Activated CD8-positive, alpha-beta memory T cell treated with anti-CD3 and anti-CD28 coated beads, Interleukin-2, amount 50 U/mL, for 48 hours (primary cell): ENCODE measurements at places on chromosomes 1 and 21.

DNA sequence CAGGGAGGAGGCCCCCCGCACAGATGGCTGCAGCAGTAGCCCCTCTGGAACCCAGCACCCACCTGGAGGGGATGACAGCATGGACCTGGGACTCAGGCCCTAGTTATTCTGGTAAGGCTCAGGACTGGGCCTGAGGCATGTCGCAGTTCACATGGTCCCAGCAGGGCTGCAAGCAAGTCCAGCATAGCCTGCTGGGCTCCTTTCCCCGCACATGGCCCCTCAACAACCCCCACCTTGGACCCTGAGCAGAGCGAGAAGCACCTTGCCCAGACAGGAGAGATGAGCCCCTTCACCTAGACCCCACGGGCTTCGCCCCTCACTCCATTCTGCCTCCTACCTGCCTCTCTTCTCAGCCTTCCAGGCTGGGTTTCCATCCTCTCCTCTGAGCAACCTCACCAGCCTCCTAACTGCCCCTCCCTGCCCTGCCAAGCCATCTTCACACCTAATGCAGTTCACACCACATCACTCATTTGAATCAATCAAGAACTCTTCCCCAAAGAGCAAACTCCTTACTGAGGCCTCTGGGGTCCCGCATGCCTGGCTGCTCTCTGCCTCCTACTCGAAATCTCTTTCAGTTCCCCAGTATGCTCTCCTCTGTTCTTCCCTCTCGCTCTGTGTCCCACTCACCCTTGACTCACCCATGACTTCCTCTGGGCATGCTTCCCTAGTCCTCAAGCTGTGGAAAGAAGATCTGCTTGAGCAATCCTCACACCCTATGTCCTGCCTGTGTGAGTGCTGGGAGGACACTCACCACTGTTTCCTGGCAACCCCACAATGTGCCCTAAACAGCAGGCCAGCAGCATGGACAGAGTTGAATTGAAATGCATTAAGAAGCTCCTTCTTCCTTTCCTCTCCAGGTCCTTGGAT lies 9.4 kb upstream of the THEMIS2 start:
- DNase-seq = no peak

DNA sequence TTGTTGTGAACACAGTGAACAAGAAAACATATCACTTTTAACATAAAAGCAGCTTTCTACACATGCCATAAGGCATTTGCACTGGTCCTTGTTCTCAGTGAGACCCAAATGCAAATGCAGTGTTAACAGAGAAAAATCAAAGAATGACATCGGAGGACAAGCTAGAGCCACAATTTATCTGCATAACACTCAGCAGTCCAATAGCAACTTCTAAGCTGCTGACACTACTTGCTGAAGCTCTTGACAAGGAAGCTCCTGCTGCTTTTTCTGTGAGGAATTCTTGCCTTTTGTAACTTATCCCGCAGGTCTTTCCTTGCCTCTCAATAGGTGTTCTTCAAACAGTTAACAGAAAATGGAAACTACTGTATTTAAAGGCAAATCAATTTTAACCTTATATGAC lies 34.7 kb downstream of the USH2A start:
- DNase-seq = no peak

- DNase-seq = no peak
Measured at GRCh38 chr1:100452641-100453040, 85.3 kb upstream of the GPR88 start.

DNA sequence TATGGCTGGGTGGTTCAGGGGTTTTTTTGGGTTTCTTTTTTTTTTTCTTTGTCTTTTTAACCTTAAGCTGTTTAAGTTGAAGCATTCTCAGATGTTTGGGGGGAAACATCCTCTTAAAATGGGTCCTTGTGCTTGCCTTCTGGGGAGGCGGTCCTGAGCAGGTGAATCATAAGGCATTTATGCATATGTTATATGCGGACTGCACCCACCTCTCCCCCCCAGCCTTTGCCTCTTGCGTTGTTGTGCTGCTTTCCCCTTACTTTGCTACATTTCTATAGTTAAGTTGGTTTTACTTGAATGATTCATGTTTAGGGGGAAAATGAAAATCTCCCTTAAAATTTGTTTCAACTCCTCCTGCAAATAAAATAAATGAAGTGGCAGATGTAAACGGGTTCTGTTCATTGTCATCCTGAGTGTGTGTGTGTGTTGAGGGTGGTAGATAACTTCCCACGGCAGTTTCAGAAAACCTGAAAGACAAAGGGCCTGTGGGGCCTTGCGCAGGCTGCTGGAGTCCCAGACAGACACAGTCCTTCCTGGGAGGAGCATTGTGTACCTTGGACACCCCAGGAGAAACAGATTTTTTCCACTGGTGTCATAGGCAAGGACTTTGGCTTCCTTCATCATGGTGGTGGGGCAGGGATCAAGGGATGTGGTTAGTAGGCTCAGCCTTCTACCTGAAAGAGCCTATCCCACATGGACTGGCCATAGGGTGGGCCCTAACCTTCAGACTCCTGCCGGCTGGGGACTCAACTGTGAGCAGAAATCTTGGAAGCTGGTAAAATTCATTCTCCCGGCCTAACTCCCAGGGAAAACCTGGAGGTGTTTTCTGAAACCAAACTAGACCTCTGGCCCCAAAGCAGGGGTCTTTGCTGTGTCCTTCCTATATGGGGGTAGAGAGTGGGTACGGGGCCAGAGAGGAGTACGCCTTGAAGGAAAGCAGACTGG lies 926 bp upstream of the SH3D21 start:
- DNase-seq = peak; percentile 71

GRCh38 chr21:37074197-37074510 lies 1.1 kb downstream of the TTC3 start:
- DNase-seq = no peak

DNA sequence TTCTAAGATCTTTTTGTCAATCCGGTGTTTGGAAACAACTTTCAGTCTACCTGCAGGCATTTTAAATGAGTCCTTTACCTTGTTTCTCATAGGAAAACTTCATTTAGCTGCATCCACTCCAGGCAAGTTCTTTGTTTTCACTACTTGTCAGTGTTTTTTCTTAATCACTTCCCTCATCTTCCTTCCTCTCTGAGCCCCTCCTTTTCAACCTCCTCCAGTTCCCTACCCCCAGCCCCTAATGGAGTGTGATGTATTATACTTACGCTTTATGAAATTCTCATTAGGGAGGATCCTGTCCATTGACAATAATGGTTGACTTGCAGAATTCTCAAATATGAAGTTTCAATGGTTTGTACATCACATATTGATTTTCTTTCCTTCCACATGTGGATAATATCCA lies 62.5 kb upstream of the BACH1 start:
- DNase-seq = no peak

DNA sequence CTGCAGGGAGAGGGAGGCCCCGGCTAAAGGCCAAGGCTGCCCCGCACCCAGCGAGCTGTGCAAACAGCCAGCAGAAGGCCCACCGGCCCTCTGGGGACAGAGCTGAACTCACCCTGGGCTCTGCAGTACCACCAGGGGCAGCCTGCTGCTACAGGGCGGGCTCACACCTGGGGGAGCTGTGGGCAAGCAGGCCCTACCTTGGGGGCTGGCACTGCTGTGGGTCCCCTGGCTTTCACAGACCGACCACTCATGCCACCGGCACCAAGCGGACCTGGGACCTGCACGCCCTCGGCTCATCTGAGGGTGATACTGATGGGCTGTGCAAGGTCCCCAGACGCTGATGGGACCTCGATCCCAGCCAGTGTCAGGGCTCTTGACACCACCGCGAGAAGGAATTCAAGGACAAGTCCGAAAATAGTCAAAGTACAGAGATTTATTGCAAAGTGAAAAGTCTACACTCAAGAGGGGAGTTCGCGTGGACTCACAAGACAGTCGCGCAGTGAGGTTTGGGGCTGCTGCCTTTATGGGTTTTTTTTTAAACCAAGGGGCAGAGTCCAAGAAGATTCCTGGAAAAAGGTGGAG lies 61.0 kb upstream of the ADARB1 start:
- no peak for DNase-seq

GRCh38 chr1:181676269-181676668 lies 193.0 kb downstream of the CACNA1E start:
- DNase-seq = no peak

- DNase-seq = peak; percentile 78
Measured at GRCh38 chr1:45543581-45544417, 6.8 kb upstream of the AKR1A1 start.

- DNase-seq = no peak
Measured at GRCh38 chr1:223645903-223646302, 19.6 kb downstream of the CAPN8 start.

- no peak for DNase-seq
Measured at GRCh38 chr1:162674034-162674608, 41.9 kb downstream of the DDR2 start.

DNA sequence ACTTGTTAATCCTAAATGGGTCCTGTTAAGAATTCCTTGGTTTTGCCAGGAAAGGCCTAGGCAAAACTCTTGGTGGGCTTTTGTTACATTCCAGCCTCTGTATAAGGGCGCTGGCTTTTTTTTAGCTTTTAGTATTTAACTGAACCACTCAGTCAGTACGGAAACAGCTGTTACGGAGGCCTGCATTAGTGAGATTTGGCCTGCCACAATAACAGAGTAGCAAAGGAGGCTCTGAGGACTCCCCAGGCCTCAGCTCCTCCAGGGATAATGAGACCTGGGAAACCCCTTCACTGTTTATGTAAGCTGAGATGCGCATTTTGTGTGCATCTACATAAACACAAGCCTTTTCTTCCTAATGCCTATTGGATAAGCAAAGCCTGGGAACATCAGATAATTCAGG lies 210.2 kb downstream of the APP start:
- DNase-seq = no peak

DNA sequence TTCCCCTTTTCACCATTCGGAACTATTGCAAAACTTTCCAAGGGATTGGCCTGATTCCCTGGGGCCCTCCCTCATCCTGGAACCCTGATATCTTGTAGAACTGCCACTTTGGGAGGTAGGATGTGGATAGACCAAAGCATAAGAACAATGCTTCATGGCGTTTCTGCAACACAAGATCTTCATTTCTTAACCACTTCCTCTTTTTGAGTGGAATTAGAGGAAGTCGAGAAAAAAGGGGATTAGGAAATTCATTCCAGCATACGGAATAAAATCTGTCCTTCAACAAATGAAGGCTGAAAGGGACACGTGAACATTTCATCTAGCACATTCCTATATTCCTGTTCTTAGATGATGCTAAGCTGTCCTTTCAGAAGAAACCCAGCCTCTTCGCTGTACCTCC lies 149.3 kb downstream of the HUNK start:
- no peak for DNase-seq

DNA sequence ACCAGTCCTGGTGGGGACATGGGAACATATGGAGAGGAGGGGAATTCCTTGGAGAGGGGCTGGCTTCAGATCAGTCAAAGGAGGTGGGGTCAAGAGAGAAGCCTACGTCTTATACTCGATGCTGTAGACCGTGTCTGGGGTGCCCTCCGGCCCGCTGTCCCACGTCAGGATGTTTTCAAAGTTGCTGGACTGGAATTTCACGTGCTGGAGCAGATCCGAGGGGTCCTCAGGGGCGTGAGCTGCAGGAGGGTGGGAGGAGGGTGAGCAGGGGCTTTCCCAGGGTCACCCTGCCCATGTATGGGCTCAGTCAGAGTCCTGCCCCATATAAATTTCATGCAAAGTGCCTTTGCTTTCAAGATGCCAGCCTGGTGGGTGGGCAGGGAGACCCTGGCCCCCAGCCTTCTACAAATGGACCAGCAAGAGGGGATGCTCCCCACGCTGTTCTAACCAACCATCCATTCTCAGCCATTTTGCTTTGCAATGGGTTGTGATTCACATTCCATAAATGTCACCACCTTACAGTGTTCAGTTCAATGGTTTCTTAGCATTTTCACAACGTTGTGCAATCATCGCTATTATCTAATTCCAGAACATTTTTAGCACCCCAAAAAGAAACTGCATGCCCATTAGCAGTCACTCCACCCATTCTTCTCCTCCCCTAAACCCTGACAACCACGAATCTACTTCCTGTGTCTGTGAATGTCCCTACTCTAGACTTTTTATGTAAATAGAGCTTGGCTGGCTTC lies 4.3 kb downstream of the IL22RA1 start:
- DNase-seq = no peak

DNA sequence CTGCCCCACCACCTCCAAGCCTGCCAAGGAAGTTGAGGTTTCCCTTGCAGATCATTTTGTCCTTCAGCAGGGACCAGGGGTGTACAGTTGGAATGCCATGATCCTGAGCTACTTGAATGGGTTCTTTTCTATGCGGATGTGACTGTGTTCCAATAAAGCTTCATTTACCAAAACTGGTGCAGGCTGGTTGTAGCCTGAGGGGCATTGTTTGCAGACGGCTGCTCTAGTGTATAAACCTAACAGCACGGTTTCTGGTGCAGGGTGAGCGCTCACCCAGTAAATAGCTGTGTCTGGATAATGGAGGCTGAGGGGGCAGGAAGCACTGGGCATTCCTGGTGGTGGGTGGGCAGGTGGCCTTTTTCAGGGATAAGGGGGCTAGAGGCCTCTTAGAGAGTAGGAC lies 72.7 kb upstream of the ACTL8 start:
- DNase-seq = no peak

DNA sequence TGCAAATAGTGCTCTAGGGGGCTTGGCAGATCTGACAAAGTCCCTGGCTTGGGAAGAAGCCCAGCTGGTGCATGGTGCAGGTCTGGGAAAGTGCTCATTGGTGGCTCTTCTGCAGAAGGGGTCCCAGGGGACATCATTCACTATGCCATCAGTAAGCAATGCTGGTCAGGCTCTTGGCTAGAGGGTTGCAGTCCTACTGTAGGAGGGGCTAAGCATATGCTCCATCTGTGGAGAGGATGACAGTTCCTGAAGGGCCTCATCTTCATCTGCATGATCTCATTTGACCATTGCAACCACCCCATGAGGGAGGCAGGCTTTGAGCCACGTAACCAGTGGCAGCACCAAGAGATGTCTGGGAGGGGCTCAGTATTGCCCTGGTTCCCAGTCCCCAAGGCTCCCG lies 31.5 kb upstream of the VASH2 start:
- no peak for DNase-seq

GRCh38 chr1:179156026-179156425 lies 73.5 kb downstream of the ABL2 start:
- DNase-seq = no peak

DNA sequence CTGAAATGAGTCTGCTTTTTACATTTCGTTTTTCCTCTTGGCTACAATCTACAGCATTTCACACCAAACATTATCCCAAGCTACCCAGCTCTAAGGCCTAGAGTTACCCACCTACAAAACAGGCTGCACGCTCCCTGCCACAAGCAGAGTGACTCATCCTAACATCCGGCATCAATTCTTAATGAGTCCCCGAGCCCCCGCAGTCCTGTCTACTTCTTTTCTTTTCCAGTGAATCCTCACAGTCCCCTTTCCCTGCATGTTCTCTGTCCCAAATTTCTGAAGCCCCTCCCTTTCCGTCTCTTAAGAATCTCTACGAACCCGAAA lies 650 bp downstream of the PCNX2 start:
- no peak for DNase-seq

DNA sequence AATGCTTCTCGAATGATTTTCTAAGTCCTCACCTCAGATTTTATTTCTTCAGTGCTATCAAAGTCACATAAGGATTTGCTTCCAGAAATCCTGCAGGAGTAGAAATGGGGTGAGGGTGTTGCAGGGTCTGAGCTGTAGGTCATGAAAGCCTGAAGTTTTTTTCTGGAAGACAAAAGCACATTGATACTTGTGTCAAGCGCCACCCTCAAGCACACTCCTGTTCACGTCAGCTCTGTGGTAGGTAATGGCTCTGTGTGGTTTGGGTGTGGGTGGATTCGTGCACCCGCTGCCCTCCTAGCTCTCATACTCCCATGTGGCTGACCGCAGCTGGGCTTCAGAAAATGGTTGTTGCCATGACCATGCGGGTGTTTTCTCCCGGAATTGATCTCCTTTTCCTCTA lies 39.9 kb downstream of the AKNAD1 start:
- no peak for DNase-seq

GRCh38 chr1:235012436-235013210 lies 116.0 kb downstream of the TOMM20 start:
- DNase-seq = peak; percentile 63

GRCh38 chr1:115491298-115492018 lies 150.3 kb upstream of the VANGL1 start:
- DNase-seq = no peak
